Putamen (tissue), 1 donor: ENCODE measurements at places on chromosomes 5 and 9.

GRCh38 chr9:109966643-109967368 is 186.8 kb downstream of the PALM2AKAP2 start:
- no peak for DNase-seq

- DNase-seq, result no peak
These were observed 5.1 kb downstream of the AIF1L start for GRCh38 chr9:131101207-131101964.

- DNase-seq, result no peak
These were observed 594.5 kb upstream of the ARRDC3 start for GRCh38 chr5:91977579-91977978.

GRCh38 chr5:134553821-134554267 is 28.4 kb downstream of the JADE2 start:
- no peak for DNase-seq

- DNase-seq, result no peak
These were observed 36.7 kb upstream of the CCDC112 start for GRCh38 chr5:115333164-115333563.

DNA sequence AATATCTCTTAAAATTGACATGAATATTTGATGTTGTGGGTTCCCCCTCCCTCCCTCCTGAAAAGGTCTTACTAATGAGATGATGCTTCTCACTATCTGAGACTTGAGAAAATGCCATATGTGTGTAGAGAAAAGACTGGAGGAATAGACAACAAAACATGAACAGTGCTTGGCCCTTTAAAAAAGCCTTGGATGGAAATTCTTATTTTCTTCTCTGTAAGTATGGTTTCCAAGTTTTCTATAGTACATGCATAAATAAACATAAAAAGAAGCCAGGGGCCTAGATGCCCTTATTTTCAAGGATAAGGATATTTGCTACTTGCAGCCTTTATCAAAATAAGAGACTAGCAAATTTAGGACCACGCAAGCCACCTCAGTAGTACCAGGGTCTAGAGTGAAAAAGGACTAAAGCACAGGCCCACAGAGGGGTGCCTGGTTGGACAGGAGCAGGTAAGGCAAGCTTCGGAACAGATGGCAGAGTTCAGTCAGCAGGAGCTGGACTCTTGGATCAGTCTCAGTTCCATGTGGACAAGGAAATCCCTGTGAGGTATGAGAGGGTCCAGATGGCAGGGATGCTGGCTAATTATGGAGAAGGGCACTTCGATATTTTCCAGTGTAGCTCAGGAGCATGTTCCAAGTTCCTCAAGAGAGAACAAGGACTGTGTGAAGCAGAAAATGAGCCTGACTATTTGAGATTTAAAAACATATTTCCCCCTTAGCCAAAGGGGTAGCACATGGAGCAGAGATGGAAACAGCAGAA is 4.6 kb upstream of the ANP32B start:
- DNase-seq, result no peak

DNA sequence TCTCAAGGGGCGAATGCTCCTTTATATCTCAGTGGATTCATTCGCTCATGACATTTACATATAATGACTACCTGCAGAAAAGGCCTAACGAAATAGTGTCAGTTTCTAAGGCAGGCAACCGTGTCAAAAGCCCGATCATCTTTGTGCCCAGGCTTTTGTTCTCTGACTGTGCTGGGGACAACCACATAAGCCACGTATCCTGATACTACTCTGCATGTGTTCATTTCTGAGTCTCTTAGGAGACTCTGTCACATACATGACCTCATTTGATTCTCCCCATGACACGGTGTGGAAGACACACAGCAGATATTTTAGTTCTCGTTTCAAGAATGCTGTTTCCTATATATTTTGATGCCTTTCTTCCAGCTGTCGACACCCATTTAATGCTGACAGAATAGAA is 598.5 kb downstream of the BNC2 start:
- no peak for DNase-seq

DNA sequence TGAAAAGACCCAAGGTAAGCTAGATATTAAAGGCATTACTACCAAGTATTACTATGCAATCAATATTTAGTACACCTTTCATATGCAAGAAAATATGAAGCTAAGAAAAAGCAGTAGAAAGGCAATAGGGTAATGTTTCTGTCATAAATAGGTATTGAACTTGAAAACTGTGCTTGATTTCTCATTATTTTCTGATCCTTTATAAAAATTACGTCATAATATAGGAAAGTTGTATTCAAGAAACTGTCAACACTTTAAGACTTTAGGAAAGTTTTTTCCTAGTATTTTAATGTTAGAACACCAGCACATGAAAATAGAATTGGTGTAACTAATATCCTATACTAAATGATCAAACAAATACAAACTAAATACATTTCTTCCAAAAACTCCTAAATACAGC is 133.2 kb downstream of the EDIL3 start:
- no peak for DNase-seq

GRCh38 chr5:146698651-146699050 is 179.9 kb downstream of the PPP2R2B start:
- no peak for DNase-seq

GRCh38 chr5:138636398-138636944 is 61.3 kb upstream of the HSPA9 start:
- no peak for DNase-seq

GRCh38 chr5:176575066-176575465 is 25.9 kb downstream of the CDHR2 start:
- DNase-seq, result no peak

DNA sequence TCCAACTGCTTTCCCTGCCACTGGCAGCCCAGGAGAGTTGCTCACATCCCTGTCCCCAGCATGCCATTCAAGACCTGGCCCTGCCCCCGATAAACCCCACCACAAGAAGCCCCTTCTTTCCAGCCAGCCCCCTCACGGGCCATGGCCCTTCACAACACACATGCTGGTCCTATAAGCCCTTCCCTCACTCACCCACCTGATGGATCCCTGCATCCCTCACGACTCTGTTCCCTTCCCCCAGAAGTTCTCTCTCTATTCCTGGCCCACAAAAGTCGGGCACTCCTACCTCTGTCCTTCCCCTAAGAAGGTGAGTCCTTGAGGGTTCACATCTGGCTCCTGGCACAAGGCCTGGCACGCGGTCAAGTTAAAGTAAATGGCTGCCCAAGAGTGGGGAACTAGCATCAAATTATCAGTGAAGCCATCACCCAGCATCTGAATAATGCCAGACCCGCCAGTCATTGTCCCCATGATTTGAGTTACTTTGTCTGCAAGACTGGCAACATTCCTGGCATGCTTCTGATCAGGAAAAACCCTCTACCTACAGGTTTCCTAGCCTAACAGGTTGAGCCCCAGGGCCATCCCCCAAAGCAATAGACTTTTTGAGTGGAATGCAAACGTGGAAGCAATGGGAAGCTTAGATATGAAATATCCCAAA is 65.9 kb downstream of the CRB2 start:
- DNase-seq, result no peak

DNA sequence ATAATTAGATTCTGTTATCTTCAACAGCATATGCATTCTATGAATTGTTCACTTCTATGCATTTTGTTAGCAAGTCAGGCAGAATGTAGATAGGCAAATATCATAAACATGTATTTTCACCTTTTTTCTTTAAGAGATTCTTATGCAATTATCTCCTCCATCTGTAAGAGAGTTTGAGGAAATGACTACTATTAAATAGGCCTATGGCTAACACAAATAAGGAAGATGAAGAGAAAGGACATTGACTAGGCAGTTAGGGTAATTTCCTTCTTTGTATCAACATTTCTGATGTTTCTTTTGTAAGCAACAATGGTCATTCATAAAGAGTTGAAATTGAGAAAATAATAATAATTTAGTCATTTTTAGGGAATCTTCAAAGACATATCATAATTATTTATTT is 145.2 kb upstream of the CDH12 start:
- no peak for DNase-seq

- no peak for DNase-seq
These were observed 26.2 kb upstream of the SPTLC1 start for GRCh38 chr9:92141144-92142129.

DNA sequence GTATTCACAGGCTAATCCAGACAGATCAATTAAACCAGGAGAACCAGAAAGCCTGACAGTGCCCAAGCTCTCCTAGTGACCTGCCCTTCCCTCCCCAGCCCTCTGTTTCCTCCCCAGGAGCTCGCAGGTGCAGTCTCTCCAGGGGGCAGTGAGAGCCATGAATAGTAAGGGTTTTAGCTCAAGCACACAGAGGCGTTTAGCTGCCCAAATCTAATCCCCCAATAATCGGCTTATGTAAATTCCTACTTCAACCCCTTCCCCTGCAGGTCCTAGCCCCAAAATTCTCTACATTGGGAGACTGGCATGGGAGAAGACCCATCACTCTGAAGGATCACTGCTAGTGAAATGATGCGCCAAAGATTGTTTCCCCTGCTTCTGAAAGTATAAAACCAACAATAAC is 10.5 kb upstream of the TAL2 start:
- no peak for DNase-seq

DNA sequence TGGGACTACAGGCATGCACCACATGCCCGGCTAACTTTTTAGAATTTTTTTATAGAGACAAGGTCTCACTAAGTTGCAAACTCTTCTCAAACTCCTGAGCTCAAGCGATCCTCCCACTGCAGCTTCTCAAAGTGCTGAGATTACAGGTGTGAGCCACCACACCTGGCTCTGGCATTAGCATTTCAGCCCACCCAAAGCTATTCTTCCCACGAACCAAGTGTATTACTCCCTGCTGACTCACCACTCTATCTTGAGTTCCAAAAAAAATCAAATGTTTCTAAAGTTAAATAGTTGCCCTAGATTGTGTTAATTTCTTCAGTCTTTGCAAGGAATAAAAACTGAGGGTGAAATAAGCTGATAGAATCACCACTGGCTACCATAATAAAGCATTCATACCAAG is 205.5 kb downstream of the ARRDC3 start:
- DNase-seq, result peak; percentile 63

DNA sequence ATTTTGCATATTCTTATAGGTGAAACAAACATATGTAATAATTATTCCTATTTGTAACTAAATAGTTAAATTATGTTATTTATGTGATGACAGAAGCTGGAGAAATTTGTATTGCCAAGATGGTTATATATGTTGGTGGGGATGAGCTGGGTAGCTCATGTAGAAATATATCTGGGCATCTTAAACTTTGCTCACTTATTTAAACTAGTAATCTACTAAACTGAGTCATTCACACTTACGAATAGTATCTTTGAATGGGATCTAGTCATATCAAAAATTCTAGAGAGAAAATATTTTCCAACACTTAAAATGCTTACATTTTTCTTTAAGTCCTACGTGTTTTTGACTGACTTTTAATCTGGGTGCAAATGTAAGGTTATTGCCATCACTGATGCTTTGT is 44.6 kb upstream of the EIF4EBP3 start:
- no peak for DNase-seq
